ENCODE measurements at places on chromosomes 12 and 14.
A peak's percentile ranks its signal among the peaks of the same experiment; 100 is the strongest.

- DNase-seq = no peak
Observed at GRCh38 chr14:59482541-59483331, 1.5 kb downstream of the L3HYPDH start.

DNA sequence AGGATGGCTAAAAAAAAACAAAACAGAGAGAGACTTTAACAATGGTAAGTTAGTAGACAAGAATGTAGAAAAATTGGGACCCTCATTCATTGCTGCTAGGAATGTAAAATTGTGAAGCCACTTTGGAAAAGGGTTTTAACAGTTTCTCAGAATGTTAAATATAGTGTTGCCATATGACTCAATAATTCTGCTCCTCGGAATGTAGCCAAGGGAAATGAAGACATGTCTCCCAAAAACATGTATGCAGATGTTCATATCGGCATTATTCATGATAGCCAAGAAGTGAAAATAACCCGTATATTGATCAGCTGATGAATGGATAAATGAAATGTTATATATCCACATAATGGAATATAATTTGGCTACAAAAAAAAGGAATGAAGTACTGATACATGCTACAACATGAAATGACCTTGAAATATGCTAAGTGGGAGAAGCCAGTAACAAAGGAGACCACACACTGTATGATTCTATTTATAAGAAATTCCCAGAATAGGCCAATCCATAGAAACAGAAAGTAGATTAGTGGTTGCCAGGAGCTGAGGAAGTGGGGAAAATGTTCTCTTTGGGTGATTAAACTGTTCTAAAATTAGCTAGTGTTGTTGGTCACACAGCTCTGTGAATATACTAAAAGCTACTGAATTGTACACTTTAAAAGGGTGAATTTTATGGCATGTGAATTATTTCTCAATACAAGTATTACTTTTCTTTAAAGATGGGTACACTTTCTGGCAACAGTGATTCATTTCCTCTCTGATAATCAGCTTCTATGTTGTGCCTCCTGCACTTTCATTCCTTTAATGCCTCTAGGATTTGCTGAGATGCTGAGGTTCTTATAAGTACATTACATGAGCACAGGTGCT, 132.5 kb downstream of the DAAM1 start:
- no peak for DNase-seq

DNA sequence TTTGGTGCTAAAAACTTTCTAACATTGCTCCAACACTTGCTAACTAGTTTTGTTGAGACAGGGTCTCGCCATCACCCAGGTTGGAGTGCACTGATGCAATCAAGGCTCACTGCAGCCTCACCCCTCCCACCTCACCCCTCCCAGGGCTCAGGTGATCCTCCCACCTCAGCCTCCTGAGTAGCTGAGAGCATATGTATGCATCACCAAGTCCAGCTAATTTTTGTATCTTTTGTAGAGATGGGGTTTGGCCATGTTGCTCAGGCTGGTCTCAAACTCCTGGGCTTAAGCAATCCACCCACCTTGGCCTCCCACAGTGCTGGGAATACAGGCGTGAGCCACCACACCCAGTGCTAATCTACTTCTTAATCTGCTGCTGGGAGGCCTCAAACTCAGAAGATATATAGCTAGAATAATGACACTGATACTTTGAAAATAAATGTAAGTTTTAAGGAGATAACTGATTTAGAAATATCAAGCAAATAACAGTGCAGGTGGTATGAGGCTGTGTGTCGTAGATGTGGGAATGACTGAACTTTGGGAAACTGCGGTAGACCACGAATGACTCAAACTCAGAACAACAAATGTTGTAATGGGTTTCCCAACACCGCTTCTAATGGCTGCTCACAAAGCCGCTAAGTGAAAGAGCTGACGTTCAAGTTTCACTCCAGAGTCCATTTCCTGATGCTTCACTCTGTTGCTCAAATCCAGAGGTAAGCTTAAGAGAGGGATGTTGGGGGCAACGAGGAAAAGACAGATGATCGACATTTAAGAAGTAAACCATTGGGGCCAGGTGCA, 10.0 kb downstream of the TMCC3 start:
- DNase-seq = no peak

DNA sequence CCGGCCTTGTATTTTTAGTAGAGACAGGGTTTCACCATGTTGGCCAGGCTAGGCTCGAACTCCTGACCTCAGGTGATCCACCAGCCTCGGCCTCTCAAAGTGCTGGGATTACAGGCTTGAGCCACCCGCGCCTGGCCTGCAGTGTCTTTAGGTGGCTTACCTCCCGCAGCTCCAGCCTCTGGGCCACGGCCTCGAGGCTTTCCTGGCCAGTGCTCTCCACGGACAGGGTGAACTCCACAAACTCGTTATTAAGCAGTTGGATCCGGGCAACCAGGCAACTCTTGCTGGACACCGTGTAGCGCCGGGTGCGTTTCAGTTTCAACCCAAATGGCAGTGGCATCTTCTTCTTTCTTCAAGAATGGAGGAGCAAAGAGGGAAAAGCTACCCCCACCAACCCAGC, 4.7 kb downstream of the PTPN21 start:
- no peak for DNase-seq

- DNase-seq = no peak
Observed at GRCh38 chr12:27521066-27521465, 2.9 kb upstream of the PPFIBP1 start.

DNA sequence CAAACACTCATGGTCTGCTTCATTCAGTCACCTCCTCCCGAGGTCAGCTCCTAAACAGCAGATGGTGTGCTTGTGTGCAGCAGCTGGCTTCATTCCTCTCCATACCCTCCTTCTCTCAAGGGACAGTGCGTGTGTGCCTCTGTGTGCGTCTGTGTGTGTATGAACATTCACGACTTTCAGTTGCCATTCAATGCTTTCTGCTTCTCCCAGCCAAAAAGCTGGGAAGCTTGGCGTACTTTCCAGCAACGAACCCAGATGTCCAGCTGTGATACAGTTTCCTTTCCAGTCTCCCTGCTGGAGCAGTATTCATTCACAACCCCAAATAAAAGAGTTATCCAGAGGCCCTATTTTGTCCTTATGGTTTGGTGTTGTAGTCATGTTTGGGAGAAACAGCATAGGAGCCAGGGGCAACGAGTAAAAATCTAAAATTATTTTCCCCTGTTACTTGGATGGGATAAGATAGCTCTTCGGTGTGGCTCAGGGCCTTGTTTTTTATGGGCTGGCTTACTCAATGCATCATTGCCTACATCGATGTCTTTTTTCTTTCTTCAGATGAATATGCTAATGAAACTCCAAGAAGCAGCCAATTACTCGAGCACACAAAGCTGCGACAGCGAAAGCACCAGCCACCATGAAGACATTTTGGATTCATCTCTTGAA, 379.3 kb downstream of the NAV3 start:
- no peak for DNase-seq

DNA sequence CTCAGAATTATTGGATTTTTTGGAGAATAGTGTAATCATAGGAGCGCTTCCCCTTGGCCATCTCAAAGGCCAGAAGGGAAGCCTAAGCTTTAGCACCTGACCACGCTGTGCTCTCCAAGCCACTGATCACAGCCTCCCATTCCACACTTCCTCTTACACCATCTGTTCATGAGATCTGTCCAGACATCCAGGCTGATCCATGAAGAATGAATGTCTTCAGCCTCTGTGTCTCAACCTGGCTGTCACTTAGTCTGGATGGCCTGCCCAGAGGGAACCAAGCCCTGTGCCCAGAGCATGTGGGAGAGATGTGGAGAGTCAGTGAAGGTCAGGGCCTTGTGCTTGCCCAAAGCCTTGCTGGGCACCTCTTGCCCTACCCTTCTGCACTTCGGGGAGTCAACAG, 40.5 kb downstream of the TSPAN11 start:
- DNase-seq = no peak

- no peak for DNase-seq
Observed at GRCh38 chr14:104893435-104894207, 28.6 kb downstream of the CEP170B start.

DNA sequence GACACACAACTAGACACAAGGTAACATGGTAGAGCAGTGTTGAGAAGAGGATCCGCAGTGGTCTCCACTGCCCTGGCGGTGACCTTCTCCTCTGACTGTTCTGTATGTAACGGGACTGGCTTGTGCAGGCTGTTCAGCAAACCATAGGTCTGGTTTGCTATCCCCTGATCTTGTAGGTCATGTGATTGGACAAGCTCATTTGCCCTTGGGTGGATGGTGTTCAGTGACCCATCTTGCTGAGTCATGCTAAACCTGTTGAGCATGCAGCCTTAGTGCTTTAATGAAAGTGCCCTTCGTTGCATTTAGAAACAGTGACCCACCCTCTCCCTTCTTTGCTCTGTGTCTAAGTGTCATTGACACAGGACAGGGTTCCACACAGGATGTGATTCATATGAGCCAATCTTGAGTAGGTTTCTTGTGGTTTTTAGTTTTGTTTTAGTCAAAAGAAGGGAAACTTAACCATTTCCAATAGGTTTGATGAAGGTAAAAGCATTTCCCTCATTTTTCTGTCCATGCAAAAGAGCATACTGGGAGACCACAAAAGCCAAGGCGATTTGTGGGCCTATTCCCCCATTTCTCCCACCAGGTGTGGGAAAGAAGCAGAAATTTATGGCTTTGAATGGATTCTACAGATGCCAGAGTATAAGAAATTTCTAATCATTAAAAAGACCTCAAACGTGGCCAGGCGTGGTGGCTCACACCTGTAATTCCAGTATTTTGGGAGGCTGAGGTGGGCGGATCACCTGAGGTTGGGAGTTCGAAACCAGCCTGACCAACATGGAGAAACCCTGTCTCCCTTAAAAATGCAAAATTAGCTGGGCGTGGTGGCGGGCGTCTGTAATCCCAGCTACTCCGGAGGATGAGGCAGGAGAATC, 32.6 kb upstream of the HIF1A start:
- DNase-seq = no peak

GRCh38 chr12:11581179-11581755, 68.2 kb upstream of the ETV6 start:
- peak; percentile 46 for DNase-seq

GRCh38 chr12:24230061-24230701, 280.7 kb upstream of the SOX5 start:
- DNase-seq = no peak

DNA sequence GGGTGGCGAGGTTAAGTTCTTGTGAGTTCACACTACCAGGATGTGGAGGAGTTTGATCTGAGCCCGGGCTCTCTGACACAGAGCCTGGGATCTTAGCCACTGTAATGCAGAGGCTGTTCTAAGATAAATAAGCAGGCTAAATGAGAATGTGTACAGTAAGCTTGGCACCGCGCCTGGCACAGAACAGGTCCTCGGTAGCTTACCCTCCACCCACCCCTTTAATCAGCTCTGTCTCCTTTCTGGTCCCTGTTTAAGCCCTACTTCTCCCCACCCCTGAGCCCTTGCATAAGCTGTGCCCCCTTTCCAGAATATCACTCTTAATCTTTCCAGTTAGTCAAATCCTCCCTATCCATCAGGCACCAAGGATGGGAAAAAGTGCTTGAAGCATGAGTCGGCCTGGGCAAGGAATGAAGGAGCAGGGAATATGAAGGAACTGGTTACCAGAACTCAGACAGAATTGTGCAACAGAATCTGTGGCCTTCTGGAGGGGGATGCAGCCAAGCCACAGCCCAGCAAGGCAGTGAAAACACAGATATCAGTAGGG, 32.8 kb upstream of the CMKLR1 start:
- DNase-seq = no peak

GRCh38 chr12:12333407-12334366, 16.4 kb downstream of the MANSC1 start:
- no peak for DNase-seq

DNA sequence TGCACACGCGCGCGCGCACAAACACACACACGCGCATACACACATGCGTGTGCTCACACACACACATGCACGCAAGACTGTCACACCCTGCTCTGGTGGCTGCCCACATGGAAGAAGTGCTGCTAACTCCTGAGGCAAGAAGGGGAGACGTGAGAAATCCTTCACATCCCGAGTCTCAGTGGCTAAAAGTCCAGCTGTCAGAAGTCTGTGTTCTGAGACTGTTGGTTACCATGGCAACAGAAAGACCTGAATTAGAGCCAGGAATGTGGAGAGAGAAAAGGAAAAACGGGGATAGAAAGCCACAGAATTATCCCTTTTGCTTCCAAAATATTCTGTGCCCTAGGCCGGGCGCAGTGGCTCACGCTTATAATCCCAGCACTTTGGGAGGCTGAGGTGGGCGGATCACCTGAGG, 71.2 kb downstream of the PPFIBP1 start:
- DNase-seq = peak; percentile 74

DNA sequence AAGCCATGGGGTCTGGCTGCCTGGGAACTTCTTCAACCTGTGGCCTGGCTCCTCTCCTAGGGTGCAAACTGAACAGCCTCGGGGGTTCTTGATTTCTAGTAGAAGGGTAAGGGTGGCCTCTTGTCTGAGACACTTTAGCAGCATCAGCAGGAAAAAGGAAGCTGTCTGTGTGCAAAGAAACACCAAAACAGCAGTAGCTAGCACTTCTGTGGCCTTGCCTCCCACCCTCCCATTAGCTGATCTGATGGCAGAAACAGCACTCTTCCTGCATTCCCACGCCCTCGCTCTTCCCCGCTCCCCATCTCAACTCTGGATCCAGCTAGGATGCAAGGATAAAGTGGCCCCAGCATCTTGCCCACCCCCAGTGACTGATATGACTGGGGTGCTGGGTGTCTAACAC, 20.7 kb downstream of the SLC7A8 start:
- no peak for DNase-seq

DNA sequence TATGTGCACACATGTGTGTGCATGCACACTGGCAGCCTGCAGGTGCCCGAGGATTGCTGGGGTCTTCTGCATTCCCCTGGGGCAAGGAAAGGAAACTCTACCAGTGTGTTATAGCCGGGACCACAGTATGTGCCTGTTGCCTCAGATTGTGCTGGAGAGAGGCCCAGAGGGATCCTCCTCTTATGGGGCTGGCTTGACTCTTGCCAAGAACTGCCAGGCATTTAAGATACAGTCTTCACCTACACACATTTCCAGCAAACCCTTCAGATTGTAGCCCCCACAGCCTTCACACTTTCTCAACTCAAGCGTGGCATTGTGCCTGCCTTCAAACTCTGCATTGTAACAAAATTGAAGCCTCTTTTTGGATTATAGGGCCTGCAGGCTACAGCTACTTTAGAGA, 176.7 kb upstream of the DYRK2 start:
- no peak for DNase-seq

- DNase-seq = no peak
Observed at GRCh38 chr12:117359029-117359845, 2.2 kb downstream of the NOS1 start.

GRCh38 chr12:101775816-101776215, 36.6 kb upstream of the SYCP3 start:
- no peak for DNase-seq

DNA sequence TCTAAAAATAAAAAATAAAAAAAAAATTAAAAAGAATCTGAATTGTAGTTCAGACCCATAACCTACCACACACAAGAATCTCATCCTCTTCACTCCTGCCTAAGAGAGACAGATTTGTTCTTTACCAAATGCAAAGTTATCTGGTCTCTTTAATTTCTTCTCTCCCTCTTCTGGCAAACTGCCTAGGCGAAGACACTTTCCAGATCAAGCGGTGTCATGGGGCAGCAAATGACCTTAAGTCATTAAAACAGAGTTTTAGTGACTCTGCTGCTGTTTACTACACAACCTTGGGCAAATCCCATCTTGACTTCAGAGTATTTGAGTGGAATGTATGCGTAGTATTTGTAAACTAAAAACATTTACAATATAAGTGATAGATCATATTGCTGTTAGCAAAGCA, 60.9 kb upstream of the NID2 start:
- no peak for DNase-seq

GRCh38 chr12:105369014-105369413, 38.5 kb downstream of the C12orf75 start:
- DNase-seq = no peak

GRCh38 chr14:63705561-63706070, 22.2 kb downstream of the SGPP1 start:
- DNase-seq = no peak

GRCh38 chr12:131311764-131312163, 358.1 kb downstream of the ADGRD1 start:
- no peak for DNase-seq
